GM13976 (cell line): ENCODE measurements at places on chromosomes 7 and 10.

DNA sequence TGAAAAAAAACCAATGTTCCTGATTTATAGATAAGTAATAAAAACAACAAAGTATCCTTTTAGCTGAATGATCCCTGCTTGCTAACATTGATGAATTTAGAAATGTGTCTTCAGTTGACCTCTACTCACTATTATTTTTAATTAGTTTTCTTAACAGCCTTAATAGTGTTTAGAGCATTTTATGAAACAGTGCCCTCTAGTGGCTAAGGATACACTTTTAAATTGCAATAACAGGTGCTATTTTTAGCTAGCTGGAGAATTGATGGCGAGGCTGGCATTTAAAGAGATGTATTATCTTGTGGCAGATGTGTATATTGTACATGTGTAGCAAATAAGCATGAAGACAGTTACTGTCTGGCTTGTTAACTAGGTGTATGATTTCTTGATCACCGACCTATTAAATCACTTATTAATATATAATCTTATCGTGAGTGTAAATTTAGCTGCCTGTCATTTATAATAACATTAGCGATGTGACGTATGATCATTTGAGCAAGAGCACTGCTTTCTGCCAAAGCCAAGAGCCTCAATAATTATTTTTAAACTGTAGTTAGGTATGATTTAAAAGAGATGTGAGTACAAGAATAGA is 451.9 kb downstream of the DPP6 start:
- DNase-seq = peak; percentile 27

- no peak for DNase-seq
Measured at GRCh38 chr7:134785842-134786241, 6.4 kb downstream of the CALD1 start.

DNA sequence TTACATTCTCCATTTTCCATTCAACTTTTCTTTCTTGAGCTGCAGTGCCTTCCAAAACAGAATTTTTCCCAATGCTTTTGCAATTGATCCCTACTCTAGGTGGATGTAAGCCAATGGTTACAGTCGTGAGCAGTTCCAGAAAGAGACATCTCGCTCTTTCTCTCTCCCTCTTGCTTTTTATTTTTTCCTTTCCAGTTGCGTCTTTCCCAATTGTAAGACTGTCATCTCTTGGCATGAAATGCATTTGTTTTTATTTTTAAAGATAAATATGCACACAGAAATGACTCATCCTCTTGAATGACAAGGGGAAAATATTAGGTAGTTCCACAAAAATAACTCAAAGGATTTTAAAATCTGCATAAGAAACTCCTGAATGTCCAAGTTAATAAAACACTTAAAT is 25.1 kb downstream of the GLI3 start:
- DNase-seq = no peak

DNA sequence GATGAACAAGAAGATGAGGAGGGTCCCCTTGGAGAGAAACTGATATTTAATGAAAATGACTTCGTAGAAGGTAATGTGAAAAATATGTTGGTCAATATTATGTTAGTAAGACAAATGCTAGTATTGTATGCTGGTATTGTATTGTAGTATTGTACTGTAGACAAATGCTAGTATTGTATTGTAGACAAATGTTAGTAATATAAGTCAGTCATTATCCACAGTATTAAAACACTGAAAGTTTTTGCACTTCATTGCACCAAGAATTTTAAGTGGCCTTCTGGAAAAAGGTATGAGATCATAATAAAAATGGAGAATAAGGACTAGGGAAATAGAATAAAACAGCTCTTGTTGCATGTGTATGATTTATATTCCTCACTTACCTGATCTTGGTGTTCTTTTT is 17.5 kb downstream of the CSGALNACT2 start:
- no peak for DNase-seq

DNA sequence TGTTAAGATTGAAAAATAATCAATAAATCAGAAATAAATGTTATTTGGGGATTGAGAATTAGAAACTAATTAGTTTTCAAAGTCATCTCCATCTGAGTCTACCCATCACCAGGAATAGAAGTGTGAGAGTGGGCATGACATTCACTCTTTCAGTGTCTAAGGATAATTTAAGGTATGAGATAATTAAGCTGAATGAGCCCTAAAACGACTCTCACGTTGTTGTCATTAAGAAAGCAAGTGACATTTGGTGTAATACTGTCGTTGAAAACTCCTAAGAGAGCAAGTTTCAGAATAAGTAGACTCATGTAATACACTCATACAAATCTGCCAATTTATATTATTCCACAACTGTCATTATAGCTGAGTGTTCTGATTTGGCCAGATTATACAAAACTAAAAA is 7.1 kb downstream of the AGMO start:
- no peak for DNase-seq

GRCh38 chr7:151017953-151018420 is 6.3 kb downstream of the ATG9B start:
- DNase-seq = peak; percentile 86

GRCh38 chr7:158556721-158557440 is 30.7 kb downstream of the PTPRN2 start:
- DNase-seq = no peak

DNA sequence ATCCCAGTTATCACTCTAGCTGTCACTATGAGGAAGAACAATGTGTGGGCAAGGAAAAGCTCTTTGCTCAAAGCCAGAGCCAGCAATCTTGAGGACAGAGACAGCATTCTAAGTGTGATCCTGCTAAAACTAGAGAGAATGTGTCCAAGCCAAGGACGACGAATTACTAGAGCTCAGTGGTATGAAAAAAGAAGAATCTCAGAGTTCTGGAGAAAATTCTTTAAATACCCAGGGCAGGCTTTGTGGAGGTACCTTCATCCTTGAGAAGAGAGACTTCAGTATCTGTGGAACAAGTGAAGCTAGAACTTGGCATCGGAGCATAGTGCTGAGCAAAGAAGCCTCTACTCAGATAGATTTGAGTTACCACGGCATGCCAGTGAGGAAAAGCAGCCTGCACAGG is 209.8 kb downstream of the TRIL start:
- DNase-seq = no peak
